Smooth muscle cell of the brain vasculature (primary cell): ENCODE measurements at places on chromosomes 5 and 9.
A peak's percentile ranks its signal among the peaks of the same experiment; 100 is the strongest.

- DNase-seq = no peak
Observed at GRCh38 chr9:15295761-15296405, 11.1 kb downstream of the TTC39B start.

DNA sequence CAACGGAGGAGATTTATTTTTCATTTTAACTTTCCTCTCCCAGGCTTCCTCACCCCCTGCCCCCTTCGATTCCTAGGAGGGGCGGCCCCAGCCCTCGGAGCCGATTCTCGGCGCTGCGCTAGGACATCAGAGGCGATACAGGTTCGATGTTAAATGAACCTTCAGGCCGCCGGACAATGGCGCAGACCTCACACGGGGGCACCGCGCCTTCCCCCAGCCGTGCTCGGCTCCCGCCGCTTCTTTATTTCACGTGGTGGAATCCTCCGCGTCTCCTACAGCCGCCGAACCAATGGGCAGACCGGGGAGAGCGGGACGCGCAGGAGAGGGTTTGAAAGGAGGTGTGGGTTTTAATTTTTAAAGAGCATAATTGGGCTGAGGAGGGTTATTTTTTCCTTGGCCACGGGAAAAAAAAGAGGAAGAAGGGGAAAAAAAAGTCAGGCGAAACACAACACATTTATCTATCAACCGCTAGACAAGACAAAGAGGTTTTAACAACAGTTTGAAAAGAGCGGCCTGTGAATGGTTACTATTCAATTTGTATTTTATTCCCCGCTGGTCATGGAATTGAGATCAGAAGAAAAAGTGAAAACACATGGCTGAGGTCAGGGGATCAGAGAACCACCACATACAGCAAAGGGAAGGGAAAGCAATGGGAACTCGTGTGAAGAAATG lies 126.8 kb downstream of the TMEM174 start:
- peak; percentile 58 for DNase-seq

DNA sequence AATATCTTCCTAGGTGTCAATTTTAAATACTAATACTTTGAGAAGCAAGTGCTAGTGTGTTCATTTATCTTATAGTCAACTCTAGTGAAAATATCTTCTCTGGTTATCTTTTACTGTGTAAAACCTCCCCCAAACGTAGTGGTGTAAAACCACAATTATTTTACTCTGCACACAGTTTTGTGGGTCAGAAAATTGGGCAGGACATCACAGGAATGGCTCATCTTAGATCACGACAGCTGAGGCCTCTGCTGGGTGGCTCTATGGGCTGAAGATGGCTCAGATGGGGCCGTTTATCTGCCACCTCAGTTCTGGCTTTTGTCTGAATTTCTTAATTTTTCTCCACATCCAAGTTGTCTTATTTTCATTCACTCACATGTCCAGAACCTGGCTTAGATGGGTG lies 457.2 kb upstream of the ACTBL2 start:
- DNase-seq = no peak

- DNase-seq = no peak
Observed at GRCh38 chr9:135776893-135777622, 75.1 kb downstream of the KCNT1 start.

DNA sequence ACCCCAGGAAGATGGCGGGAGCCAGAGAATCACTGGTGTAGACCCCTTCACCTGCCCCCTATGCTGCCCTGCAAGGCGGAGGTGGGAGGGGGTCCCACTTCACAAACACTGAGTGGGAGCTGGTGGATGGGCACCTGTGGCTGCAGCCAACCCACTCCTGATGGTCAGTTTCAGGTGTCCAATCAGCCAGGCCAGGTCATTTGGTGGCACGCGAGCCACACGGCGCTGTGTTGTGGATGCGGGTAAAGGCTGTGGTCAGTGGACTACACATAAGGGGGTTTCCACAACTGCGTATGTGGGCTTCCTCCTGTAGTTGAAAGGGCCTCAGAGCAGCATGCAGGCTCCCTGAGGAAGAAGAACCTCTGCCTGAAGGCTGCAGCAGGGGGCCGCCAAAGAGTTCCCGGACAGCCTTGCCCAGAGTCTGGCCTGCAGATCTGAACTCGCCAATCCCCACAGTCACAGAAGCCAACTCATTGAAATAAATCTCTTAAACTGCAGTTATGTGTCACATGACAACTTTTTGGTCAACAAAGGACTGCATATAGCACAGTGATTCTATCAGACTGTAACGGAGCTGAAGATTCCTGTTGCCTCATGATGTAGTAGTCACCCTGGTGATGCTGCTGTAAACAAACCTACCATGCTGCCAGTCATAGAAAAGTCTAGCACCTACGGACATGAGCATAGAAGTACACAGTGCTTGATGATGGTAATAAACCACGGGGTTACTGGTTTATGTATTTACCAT lies 284.7 kb upstream of the IRX2 start:
- DNase-seq = no peak

DNA sequence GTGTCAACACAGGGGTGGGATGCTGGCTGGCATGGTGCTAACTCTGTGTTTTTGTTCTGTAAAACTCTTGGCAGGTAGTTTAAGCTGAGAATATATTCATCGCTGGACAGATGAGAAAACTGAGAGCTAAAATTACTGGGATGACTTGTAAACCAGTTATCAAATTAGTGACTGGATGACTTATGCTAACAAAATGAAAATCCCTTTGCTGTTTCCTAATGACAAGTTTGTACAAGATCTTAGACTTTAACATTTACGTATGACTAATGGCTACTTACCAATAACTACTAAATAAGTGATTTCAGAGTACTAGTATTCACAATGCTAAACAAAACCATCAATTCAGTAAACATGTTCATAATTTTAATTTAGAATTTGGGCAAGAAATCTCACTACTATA lies 854.8 kb upstream of the ARRDC3 start:
- no peak for DNase-seq

DNA sequence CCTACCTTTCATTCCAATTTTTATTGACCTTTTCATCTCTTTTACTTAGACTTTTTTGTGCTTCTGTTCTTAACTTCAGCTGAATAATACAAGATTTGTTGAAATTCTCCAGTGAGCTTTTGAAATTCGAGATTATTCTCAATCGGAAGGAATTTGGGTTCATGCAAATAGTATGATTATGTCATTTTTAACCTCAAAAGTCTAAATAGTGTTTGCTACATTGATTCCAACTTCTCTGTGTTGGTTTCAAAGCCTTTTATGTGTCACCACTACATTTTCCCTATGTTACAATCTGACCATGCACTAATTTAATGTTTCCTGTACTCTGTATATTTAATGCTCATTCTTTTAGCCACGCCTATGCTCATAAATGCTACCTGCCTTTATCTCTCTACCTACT lies 44.1 kb downstream of the VPS13A start:
- DNase-seq = no peak

DNA sequence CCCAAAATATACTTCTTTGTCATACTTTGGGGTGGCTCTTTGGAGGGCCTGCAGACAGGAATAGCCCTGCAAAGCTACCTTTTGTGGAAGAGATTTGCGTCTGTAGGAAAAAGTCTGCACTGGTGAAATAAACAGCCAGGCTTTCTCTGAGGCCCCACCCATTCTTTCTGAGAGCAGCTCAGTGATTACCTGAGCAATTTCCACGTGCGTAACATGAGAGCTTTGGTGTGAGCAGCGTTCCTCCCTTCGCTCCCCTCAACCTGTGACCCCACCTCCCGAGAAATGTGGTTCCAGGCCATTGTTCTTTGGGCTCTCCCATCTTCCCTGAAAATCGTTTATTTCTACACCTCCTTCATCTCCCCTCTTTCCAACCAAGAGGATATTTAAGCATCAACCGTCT lies 23.8 kb upstream of the FBP1 start:
- no peak for DNase-seq

DNA sequence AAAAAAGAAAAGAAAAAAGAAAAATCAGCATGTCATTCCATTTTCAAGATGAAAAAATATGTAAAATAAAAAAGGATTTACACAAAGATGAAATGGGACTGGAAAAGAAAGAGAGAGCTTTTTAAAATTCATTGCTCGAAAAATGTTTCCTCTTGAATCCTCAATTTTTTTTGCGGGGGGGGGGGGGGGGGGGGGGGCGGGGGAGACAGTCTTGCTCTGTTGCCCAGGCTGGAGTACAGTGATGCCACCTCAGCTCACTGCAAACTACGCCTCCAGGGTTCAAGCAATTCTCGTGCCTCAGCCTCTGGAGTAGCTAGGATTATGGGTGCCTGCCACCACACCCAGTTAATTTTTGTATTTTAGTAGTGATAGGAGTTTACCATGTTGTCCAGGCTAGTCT lies 16.5 kb downstream of the PFDN1 start:
- DNase-seq = no peak

DNA sequence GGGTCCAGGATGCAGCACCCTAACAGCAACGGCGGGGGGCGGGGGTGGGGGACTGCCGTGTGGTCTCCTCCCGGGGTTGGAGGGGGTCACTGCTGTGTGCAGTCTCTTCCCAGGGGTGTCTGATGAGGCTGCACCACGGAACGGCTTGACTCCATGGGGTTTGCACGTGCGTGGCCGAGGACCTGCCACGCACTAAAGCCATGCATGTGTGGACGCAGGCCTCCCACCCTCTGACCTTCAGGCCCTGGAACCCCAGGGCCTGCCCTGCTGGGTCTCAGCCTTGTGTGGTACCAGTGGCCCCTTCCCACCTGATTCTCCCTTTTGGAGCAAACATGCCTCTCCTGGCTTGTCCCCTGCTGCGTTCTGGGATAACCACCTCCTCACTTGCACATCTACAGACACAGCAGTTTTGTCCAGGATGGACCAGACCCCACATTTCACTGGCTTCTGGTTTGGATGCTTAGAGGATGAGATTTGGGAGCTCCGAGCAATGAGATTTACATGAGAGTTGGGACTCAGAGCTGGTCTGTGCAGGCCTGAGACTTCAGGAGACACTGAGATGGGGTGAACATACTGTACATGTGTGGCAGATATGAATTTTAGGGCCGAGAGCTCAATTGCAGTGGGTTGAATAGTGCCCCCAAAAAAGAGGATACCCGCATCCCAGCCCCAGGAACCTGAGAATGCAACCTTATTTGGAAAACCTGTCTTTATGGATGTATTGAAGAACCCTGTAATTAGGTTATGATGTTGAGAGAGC lies 45.8 kb downstream of the SLC12A7 start:
- DNase-seq = no peak

DNA sequence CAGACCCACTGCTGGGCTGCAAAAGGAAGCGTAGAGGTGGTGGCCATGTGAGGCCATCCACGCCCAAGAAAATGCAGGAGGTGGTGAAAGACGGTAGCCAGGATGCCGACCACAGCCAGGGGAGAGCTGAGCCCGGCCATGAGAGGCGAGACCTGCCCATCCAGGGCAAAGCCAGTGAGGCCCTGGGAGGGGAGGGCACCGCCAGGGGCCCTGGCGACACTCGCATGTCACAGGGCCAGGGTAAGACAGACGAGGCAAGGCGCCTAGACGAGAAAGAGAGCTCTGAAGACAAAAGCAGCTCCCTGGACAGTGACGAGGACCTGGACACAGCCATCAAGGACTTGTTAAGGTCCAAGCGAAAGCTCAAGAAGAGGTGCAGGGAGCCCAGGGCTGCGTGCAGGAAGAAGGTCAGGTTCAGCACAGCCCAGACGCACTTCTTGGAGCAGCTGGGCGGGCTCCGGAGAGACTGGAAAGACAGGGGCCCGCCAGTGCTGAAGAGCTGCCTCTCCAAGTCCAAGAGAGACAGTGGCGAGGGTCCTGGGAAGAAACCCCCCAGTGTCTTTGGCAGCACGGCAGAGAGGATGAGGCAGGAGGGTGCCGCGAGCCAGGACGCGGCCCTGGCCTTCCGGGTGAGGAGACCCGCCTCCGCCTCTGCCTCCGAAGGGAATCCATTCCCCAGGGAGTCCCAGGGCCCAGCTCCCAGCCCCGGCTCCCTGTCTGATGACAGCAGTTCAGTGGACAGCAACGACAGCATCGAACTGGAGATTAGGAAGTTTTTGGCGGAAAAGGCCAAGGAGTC lies 6.9 kb downstream of the PPP1R26 start:
- no peak for DNase-seq

DNA sequence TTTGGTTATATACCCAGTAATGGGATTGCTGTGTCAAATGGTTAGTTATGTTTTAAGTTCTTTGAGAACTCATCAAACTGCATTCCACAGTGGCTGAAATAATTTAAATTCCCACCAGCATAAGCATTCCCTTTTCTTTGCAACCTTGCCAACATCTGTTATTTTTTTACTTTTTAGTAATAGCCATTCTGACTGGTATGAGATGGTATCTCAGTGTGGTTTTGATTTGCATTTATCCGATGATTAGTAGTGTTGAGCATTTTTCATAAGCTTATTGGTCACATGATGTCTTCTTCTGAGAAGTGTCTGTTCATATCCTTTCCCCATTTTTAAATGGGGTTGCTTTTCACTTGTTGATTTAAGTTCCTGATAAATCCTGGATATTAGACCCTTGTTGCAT lies 435.7 kb upstream of the RIOK2 start:
- DNase-seq = no peak

DNA sequence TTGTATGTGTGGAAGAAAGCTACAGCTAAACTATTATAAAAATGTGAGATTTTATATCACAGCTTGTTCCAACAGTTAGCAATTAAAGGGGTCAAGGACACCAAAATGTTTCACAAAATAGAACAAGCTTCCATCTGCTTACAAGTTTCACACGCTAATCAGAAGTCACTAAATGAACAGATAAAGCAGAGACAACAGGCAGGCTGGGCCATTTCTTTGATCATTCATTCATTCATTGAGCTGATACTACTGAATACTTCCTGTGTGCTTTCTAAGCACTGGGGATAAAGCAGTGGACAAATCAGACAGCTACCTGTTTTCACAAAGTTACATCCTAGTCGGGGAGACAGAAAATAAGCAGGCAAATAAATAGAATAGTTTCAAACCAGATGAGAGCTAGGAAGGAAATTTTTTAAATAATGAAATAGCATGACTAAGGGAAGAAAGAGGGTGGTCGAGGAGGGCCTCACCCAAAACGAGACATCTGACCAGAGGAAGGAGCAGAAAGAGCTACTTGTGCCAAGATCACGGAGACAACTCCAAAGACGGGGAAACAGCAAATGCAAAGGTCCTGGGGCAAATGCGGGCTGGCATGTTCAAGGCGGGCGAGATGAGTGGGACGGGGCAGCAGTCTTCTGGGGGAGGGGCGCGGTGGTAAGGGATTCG lies 1.2 kb downstream of the MAPK9 start:
- no peak for DNase-seq

DNA sequence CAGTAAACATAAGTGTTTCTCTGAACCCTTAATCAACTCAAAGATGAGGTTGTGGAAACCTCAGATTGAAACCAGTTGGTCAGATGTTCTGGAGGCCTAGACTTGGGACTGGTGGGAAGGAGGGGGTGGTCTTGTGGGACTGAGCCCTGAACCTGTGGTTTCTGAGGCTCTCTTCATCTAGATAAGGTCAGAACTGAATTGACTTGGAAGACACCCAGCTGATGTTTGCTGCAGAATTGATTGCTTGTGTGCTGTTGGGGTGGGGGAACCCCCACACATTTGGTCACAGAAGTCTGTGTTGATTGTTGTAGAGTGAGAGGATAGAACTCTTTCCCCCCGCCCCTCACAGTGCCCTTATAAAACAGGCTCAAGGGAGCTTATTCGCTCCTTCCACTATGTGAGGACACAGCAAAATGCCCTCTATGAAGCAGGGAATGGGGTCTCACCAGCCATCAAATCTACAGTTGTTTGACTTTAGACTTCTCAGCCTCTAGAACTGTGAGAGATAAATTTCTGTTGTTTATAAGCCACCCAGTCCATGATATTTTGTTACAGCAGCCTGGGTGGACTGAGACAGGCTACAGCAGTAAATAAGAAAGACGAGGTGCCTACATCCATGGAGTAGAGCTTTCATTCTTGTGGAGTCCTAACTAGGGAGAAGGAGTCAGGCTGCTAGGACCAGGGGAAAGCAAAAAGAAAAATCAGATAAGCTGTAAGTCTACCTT lies 25.7 kb upstream of the UGCG start:
- no peak for DNase-seq

- no peak for DNase-seq
Observed at GRCh38 chr5:88732181-88732633, 150.8 kb downstream of the MEF2C start.
